ENCODE measurements at places on chromosomes 4 and X.

GRCh38 chr4:109816082-109816442 is 500 bp downstream of the GAR1 start:
- DNase-seq: no peak

DNA sequence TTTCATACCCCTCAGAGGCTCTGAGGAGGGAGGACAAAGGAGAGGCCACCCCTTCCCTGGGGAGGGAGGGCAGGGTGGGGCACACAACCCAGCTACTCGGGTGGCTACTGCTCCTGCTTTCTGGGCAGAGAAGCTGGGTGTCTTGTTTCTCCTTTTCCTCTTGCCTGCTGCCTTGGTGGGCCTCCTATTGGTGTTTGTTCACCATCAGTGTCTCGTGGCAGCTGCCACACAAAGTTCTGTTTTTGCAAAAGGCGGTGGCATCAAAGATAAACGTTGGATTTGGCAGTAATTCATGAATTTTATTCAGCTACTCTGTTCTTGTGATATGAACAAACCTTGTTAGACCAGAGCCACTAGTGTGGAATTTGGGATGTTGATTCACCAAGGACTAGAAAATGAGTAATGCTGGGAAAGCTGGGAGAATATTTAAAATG is 153.0 kb upstream of the SCML1 start:
- no peak for DNase-seq

DNA sequence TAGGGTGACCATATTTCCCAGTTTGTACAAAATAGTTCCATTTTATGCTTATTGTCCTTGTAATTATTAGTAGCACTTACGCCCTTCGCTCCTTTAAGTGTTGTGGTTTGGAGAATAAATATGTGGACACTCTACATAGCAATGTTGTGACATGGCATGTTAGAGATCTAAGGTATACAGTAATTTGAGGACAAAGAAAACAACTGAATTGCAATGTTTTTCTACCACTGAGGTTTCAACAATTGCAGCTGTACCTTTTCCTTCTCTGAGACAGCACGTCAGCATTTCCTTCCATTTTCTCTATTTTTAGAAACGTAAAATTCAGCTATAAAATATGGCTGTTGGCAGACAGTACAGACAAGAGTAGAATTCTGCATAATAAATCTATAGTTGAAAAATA is 323.1 kb downstream of the MAPK10 start:
- no peak for DNase-seq

DNA sequence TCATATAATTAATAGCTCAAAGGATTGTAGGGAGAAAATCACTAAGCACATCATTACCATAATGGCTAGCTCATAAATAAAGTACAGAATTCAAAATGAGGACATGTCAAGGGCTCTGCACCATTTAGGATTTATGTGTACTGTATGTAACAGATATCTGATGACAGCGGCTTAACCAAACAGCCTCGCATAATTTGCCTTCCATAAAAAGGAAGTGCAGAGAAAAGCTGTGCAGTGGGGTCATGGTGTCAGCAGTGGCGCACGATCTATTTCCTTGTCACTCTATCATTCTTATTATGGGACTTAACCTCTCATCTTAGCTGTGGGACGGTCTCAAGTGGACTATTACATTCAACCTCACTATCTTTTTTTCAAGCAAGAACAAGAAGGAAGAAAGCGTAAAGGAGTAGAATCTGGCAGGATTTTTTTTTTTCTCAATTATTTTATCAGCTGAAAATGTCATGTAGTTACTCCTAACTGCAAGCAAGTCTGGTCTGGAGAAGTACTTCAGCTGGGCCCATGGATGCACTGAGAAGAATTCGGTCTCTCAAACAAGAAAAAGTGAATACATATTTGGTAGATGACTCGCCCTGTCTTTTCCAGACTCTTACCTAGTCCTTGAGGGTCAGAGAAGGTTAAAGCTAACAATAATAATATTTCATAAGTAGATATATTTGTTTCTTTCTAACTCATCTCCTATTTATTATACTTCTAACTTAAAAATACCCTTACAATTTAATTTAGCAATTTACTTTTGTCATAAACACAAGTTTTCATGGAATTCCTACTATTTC is 94.6 kb downstream of the COX18 start:
- DNase-seq: peak; percentile 11

- no peak for DNase-seq
Measured at GRCh38 chrX:133033010-133033409, 63.9 kb downstream of the USP26 start.

DNA sequence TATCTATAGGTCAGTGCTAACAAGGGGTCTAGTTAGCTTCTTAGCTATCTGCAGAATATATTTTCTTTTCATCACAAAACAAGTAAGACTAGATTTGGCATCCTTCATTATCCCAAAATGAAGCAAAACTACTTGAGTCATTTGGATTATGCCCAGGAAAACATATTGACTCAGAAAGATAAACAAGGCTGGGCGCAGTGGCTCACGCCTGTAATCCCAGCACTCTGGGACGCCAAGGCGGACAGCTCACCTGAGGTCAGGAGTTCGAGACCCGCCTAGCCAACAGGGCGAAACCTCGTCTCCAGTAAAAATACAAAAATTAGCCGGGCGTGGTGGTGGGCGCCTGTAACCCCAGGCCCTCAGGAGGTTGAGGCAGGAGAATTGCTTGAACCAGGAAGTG is 18.0 kb upstream of the MND1 start:
- DNase-seq: no peak

DNA sequence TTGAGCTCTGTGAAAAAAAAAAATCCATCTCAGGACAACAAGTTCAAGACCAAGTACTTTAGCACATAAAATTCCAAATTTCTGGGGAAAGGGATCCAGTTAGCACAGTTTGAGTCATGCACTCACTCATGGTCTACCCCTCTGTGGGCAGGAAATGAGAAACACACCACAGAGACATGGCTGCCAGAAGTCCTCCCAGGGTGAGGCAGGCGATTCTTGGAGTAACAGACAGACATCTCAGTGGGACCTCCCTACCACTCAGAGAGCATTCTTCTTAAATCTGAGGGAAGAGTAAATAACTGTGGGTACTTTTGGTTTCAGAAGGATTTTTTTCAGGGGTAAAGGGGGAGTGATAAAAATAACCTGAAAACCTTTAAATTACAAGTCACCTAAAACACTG is 14.1 kb downstream of the CXCL1 start:
- DNase-seq: no peak

GRCh38 chr4:31391976-31392375 is 671.8 kb downstream of the PCDH7 start:
- DNase-seq: no peak

DNA sequence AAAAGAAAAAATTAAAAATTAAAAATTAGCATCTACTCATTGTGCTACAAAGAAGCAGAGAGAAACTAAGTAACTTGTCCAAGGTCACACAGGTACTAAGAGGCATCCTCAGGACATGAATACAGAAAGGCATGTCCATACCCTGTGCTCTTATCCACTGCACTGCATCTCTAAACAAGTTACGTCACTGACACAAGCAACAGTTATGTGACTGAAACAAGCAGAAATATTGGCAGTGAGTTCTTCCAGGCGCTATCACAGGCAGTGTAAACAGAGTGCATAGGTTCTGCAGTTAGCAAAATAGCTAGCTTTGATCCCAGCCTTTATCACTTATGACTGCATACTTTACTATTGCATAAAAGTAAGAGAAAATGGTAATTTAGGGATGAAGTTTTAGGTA is 7.9 kb downstream of the VEGFC start:
- no peak for DNase-seq

DNA sequence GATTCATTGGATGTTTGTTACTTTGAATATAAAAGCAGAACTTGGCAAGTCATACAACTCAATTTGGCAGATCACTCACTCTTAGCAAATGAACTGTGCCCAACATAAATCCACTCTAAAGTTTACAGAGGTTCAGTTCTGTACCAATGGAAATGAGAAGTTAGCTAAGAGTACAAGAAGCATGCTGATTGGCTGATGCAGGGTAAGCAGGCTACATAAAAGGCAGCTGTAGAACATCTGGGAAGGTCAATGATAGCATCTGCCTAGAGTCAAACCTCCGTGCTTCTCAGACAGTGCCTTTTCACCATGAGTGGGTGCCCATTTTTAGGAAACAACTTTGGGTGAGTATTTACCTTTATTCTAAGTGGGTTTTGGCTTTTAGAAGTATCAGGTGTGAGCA is at the start of gene TDO2:
TSS of gene TDO2 (plus strand) at position 244 of the 400 bp plus-strand sequence. CDS start at position 307, 63 bp downstream.
- peak; percentile 72 for DNase-seq

DNA sequence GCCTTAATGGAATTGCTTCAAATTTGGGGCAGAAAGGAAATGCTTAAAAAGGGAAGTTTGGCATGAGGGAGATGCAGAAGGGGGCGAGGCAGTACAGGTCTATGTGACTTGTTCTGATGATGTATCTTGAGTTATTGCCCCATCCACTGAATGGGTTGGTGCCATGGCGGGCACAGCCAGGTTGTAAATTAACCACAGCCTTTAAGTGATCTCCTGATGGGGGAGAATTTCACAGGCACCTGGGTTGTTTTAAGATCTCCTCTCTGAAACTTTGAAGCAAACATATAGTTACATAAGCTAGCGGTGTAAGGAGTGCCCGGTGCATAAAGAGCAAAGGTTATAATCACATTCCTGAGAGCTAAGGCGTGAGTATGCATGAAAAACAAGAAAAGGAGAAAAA is 37.0 kb downstream of the NPY5R start:
- no peak for DNase-seq

- no peak for DNase-seq
Measured at GRCh38 chr4:3308691-3309090, 15.9 kb downstream of the RGS12 start.

- no peak for DNase-seq
Measured at GRCh38 chr4:122711919-122712318, 20.6 kb upstream of the BBS12 start.

- DNase-seq: no peak
Measured at GRCh38 chr4:85265234-85265633, 209.7 kb upstream of the ARHGAP24 start.

- DNase-seq: peak; percentile 90
Measured at GRCh38 chrX:131728295-131729145, 184.6 kb downstream of the OR13H1 start.

- DNase-seq: no peak
Measured at GRCh38 chrX:154098551-154098950, 1.0 kb upstream of the MECP2 start.

DNA sequence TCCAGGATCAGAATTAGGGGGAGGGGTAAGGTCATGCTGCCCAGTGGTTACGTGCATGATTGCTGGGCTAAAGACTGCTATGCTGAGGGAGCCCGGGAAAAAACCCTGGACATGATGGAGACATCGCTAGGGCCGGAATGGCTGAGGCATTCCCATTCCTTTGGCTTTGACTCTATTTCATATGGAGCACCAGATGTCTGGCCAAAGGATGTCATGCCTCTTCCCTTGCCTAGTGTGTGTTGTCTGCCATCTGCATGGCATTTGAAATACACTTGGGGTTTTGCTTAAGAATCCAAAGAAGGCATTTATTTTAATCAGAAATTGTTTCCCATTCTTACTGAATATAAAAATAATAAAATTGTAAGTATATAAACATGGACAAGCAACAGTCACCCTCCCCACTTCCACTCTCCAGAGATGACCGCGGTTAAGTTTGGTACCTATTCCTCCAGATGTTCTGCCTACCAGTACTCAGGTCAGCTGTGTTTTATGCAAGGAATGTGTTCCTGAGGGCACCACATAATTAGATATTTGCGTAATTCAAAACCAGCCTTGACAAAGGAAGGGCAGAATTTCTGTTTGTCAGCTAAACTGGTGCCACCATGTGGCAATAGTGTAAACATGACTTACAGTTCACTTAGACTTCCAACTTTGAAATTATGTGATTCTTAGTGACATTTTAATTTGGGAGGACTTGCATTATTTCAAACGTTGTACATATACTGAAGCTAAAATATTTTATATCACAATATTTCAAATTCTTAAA is 105.9 kb downstream of the CT47B1 start:
- DNase-seq: peak; percentile 12

DNA sequence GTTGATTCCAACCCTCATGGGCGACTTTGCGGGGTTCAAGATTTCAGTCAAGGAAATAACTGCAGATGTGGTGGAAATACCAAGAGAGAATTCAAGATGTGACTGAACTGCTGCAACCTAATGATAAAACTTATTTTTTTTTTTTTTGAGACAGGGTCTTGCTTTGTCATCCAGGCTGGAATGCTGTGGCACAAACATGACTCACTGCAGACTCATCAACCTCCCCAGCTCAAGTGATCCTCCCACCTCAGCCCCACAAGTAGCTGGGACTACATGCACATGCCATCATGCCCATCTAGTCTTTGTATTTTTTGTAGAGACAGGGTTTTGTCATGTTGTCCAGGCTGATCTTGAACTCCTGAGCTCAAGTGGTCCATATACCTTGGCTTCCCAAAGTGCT is 19.5 kb upstream of the WDFY3 start:
- DNase-seq: no peak

DNA sequence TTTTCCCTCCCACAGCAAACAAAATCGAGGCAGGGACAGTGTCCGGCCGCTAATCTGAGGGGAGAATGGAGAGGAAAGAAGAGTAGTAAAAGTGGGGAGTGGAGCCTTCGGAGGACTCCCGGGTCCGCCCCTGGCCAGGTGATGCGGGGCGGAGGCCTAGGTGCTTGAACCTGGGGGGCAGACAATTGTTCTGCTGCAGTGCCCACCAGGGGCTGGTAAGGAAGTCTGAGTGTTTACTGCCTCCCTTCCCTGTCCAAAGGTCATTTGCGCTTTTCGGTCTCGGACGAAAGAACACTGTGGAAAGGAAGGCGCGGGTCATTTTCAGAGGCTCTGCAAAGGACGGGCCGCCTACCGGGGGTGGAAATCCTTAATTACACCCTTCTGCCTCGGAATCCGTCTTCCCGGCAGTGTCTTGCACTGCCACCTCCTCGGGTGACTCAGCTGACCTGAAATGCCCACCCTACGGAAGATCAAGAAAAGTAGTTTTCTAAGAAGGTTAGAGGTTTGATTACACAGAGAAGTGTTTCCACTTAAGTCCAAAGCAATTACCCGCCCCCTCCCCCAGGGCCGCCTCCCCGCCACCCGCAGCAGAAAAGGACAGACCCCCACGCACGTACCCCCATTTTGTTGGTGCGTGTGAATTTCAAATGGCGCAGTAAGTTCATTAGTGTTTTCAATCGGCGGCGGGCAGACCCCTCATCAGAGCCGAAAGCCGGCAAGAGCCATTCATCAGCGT is 99.9 kb upstream of the TENM3 start:
- DNase-seq: peak; percentile 8

DNA sequence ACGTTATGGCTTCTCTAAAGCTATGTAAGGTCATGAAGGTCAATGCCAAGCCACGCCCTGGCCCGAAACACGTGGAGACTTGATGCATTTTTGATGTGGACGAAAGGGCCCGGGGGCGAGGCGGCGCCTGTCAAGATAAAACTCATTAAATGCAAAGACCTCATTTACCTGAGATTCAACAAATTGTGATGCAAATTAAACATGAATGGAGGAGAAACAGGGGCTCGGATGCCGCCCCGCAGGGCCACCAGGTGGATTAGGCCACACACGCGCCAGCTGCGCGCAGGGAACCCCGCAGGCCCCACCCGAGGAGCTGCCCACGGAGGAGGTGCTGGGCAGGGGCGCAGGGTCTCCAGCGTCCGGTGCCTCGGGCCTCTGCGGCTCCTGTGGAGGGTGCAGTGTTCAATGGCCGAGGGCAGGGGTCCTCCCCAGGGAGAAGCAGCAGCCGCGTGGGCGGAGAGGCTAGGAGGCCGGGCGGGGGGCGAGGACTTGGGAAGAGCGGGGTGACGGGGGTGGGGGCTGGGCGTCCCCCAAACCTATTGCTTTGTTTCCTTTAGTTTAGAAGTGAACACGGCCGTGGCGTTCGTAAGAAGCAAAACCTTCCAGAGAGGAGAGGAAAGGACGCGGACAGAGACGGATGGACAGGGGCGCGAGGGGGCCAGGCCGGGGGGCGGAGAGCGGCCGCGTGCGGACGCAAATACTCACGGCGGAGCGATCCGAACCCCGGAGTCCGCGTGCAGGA is 40.4 kb downstream of the CPLX1 start:
- no peak for DNase-seq

All from right lung (tissue), 10 donors.